ENCODE measurements at places on chromosomes 4 and X. TPM values are rescaled to one million over a fixed set of nuclear protein-coding genes. Genes with fewer than 3 reads are reported as not detected.

- H3K4me3 ChIP-seq, result no peak overlapping the region
- H3K27ac ChIP-seq, result no peak overlapping the region
- H3K36me3 ChIP-seq, result no peaks in the 10 kb centered on the region
- peaks cover 16% of the 10 kb centered on the region for H3K27me3 ChIP-seq
- H3K4me1 ChIP-seq, result no peaks in the 10 kb centered on the region
Observed at GRCh38 chr4:154490583-154491340, 837 bp downstream of the DCHS2 start.

- DNase-seq, result no peak
- H3K4me1 ChIP-seq, result peaks cover 19% of the 10 kb centered on the region
- no peaks in the 10 kb centered on the region for H3K27me3 ChIP-seq
- no peak overlapping the region for H3K27ac ChIP-seq
- H3K36me3 ChIP-seq, result peaks cover 29% of the 10 kb centered on the region
Observed at GRCh38 chr4:849478-850175, 23.7 kb upstream of the CPLX1 start.

- no peaks in the 10 kb centered on the region for H3K4me1 ChIP-seq
- H3K36me3 ChIP-seq, result no peaks in the 10 kb centered on the region
- H3K27me3 ChIP-seq, result no peaks in the 10 kb centered on the region
- no peak overlapping the region for H3K4me3 ChIP-seq
- DNase-seq, result no peak
Observed at GRCh38 chr4:133856731-133857355, 344.7 kb downstream of the PABPC4L start.

Gene BRS3
- total RNA-seq, result not detected

GRCh38 chr4:23720556-23720955 is 169.3 kb downstream of the PPARGC1A start:
- no peak overlapping the region for H3K27ac ChIP-seq
- no peak overlapping the region for H3K4me3 ChIP-seq
- H3K27me3 ChIP-seq, result no peaks in the 10 kb centered on the region
- no peaks in the 10 kb centered on the region for H3K4me1 ChIP-seq

GRCh38 chr4:160299608-160300007 is 1196.7 kb downstream of the RAPGEF2 start:
- H3K36me3 ChIP-seq, result no peaks in the 10 kb centered on the region
- no peaks in the 10 kb centered on the region for H3K27me3 ChIP-seq
- no peak overlapping the region for H3K27ac ChIP-seq
- no peak overlapping the region for H3K4me3 ChIP-seq
- H3K4me1 ChIP-seq, result no peaks in the 10 kb centered on the region

DNA sequence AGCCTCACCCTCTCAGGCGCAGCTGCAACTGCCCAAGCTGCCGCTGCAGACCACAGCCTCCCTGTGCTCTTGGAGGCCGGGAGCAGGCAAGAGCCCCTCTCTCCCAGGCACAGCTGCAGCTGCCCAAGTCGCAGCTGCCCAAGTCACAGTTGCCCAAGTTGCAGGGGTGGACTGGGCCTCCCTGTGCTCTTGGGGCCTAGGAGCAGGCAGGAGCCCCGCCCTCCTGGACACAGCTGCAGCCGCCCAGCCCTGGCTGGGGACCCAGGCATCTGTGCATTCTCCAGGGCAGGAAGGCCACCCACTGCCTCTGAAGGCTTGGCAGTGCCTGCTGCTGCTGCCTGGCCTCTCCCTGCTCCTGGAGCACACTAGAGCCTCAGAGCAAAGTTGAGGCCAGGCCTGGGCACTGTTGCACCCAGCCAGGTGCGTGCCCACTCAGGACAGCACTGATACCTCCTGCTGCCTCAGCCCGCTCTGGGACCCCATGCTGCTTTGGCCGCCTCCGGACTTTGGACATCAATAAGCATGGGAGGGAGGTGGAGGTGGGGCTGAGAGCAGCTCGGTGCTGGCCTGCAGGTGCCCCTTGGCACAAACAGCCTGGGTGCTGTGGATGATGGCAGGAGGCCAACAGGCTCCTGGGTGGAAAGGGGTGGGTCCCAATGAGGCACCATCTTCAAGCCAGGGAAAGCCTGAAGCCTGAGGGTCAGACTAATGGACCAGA is 247.5 kb downstream of the PDGFC start:
- no peak overlapping the region for H3K4me3 ChIP-seq
- H3K27ac ChIP-seq, result no peak overlapping the region
- DNase-seq, result no peak

DNA sequence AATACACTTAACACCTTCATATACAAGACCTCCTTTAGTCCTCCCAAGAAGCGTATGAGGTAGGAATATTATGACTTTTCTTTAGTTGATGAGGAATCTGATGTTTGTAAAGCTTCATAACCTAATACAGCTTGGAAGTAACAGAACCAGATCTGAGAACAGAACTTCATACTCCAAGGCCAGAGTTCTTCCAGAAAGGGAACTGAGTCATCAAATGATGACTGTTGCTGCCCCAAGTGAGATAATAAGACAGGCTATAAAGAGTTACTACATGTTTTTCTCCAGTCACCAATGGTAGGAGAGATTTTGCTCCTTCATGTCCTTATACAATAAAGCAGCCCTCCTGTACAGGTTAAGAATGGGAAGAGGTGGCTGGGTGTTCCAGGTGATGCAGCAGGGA is 74.3 kb upstream of the ANXA3 start:
- no peak overlapping the region for H3K4me3 ChIP-seq
- no peak overlapping the region for H3K27ac ChIP-seq
- H3K27me3 ChIP-seq, result no peaks in the 10 kb centered on the region

Gene NUP62CL
- total RNA-seq, result 4.0 TPM

DNA sequence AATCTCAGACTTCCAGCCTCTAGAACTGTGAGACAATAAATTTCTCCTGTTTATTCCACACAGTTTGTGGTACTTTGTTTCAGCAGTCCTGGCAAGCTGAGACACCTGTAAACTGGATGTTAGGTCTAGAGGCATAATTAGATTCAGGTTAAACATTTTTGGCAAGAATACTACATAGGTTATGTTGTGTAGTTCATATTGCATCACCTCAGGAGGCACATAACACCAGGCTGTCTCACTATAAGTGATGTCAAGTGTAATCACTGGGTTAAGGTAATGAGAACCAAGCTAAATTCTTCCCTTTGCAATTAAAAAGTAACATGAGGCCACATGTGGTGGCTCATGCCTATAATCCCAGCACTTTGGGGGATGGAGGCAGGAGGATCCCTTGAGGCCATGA is 214.2 kb downstream of the ZNF674 start:
- no peak overlapping the region for H3K4me3 ChIP-seq
- H3K4me1 ChIP-seq, result peaks cover 6% of the 10 kb centered on the region
- peaks cover 33% of the 10 kb centered on the region for H3K27me3 ChIP-seq
- no peaks in the 10 kb centered on the region for H3K36me3 ChIP-seq
- DNase-seq, result no peak
- H3K27ac ChIP-seq, result no peak overlapping the region

Gene RNF128
- 80.4 TPM for total RNA-seq

DNA sequence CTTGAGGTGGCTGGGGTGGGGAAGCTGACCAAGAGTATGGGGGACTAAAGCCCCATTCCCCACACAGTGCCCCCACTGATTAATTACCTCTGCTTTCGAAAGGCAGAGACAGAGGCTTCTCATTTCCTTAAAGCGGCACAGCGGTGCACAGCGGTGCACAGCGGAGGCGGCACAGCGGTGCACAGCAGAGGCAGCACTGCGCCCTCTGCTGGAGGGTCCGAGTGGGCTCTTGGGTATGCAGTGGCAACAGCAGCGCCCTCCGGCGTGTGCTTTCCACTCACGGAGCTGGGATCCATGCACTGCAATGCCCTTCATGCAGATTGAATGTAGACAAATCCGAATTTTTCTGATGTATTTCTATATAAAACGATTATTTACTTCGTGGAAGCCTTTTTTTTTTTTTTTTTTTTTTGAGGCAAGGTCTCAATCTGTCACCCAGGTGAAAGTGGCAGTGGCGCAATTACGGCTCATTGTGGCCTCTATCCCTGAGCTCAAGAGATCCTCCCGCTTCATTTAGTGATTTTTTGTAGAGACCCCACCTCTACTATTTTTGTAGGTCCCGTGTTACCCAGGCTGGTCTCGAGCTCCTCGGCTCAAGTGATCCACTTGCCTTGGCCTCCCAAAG is 19.7 kb upstream of the PRPS2 start:
- no peaks in the 10 kb centered on the region for H3K36me3 ChIP-seq
- no peak overlapping the region for H3K27ac ChIP-seq
- no peaks in the 10 kb centered on the region for H3K4me1 ChIP-seq
- no peak for DNase-seq

- no peak for DNase-seq
- no peaks in the 10 kb centered on the region for H3K36me3 ChIP-seq
- H3K4me3 ChIP-seq, result no peak overlapping the region
- H3K4me1 ChIP-seq, result no peaks in the 10 kb centered on the region
- H3K27me3 ChIP-seq, result no peaks in the 10 kb centered on the region
- no peak overlapping the region for H3K27ac ChIP-seq
Observed at GRCh38 chr4:150852216-150852615, 162.9 kb downstream of the LRBA start.

Gene GLRA2
- not detected for total RNA-seq

Gene TMEM255A
- total RNA-seq, result 1.9 TPM

DNA sequence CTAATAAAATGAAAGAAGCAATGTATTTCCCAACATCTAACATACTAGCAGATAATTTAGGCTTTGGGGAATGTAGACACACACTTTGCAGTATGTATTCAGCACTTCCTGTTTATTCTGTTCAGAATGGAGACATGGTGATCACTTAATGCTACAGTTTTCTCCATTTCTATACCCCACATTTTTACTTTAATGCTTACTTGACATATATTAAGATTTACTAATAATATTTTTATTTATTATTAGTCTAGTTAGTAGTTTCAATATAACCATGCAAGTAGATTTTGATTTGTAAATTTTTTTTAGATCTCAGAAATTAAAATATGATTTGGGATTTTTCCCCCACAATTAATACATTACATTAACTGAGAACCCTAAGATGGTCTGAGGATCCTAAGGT is 98.4 kb downstream of the PRSS12 start:
- DNase-seq, result no peak
- no peaks in the 10 kb centered on the region for H3K36me3 ChIP-seq
- no peaks in the 10 kb centered on the region for H3K27me3 ChIP-seq
- H3K4me3 ChIP-seq, result no peak overlapping the region
- no peak overlapping the region for H3K27ac ChIP-seq
- H3K4me1 ChIP-seq, result no peaks in the 10 kb centered on the region

GRCh38 chrX:107628662-107629539 is 591 bp downstream of the PRPS1 start:
- H3K27me3 ChIP-seq, result no peaks in the 10 kb centered on the region
- peak; percentile 34 for DNase-seq
- H3K36me3 ChIP-seq, result no peaks in the 10 kb centered on the region
- H3K27ac ChIP-seq, result peak overlapping the region; percentile 74
- peaks cover 6% of the 10 kb centered on the region for H3K4me1 ChIP-seq

Gene PABPC1L2A
- total RNA-seq, result not detected

Gene RAB40A
- 1.3 TPM for total RNA-seq

DNA sequence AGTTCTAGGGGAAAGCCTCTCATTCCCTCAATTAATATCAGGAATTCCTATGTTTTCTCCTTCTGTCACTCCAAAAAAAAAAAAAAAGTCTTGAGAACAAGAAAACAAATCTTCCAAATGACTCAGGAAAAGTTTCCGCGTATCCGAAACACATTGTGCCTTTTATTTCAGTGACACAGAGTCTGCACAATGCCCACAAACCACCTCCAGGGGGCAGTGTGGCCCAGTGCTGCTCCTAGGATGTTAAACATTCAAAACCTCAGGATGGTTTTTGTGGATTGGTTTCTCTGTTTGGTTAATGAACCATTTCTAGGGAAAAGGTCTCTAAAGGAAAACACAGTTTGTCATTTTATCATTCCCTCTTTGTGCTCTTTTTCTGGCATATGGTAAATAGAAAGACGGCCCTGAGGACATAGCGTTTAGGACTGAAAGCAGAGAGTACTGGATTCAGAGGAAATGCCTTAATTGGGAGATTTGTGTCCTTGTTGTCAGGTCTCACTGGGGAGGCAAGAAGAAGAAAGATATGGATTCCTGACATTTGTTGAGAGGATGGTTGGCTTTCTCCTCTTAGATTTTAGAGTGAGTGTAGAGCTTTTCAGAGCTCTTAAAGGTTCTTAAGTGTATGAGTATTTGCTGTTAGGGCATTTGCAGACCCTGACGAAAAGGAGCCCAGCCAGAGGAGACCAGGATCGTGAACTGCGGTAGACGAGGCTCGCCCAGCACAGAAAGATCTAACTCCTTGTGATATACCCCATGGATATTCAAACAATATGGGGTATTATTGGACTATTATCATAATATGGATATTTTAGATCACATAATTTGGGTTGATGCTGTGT is 65.7 kb upstream of the MAP9 start:
- no peak overlapping the region for H3K4me3 ChIP-seq
- DNase-seq, result peak; percentile 63
- H3K27ac ChIP-seq, result no peak overlapping the region
- no peaks in the 10 kb centered on the region for H3K36me3 ChIP-seq

- no peak overlapping the region for H3K4me3 ChIP-seq
- no peaks in the 10 kb centered on the region for H3K4me1 ChIP-seq
- H3K36me3 ChIP-seq, result no peaks in the 10 kb centered on the region
Observed at GRCh38 chr4:73744203-73744602, 3.8 kb downstream of the CXCL8 start.

DNA sequence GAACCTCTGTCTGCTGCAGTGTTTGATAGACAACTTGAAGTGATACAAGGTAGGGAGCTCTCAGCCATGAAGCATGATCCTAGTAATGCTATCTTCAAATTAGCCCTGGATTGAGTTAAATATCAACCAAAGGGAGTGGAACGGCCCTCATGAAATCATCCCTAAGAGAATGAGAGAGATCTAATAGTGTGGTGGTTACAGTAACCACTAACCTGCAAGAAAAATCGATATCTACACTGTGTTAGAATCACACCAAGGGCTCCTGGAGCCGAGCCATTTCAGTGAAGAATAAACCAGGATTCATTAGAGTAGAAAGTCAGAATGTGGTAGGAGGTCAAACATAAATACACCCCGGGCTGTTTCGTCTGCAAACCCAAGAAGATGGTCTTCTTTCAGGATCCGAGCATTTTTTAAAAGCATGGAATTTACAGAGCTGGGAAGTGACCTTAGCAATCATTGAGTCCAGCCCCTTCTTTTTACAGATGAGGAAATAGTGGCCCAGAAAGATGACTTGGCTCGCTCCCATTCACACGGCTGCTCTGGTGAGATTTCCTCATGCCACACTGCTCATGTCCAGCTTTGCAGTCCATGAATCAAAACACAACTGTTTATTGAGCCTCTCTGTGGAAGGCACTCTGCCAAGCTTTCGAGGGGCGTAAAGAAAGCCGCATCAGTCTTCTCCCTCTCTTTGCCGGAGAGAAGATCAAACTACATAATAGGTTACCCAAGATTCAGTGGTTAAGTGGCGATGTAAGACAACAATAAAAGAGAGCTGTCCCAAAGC is 5.5 kb upstream of the DCTD start:
- H3K4me1 ChIP-seq, result peaks cover 6% of the 10 kb centered on the region
- H3K27me3 ChIP-seq, result no peaks in the 10 kb centered on the region
- DNase-seq, result no peak
- H3K36me3 ChIP-seq, result no peaks in the 10 kb centered on the region
- no peak overlapping the region for H3K27ac ChIP-seq
- H3K4me3 ChIP-seq, result no peak overlapping the region

Data from adrenal gland (tissue), 19 donors.